Activated CD4-positive, alpha-beta T cell treated with anti-CD3 and anti-CD28 coated beads, Interleukin-2, Interleukin-6, amounts not matched to agents 100 ng/mL and 50 ng/mL, durations not matched to agents 16 hours and 8 hours (primary cell): ENCODE measurements at places on chromosomes 6 and 20.
A peak's percentile ranks its signal among the peaks of the same experiment; 100 is the strongest.

- DNase-seq: no peak
These were observed 381.1 kb downstream of the TFAP2B start for GRCh38 chr6:51199733-51200260.

DNA sequence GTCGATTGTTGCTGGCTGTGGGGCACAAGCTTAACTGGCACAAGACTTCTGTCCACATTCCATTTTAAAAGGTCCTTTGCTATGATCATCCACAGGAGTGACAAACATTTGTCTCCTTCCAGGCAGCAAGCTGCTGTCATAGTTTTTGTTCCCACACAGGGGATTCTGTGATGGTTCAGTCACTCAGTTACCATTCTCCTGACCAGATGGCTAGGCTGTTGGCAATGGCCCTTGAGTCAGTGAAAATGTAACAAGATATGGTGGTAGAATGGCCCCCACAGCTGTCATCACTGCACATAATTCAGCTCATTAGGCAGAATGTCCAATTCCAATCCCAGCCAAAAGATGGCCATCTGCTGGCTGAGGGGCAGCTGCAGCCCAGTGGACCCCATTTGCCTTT is 13.7 kb downstream of the BPIFA1 start:
- no peak for DNase-seq

GRCh38 chr6:158865769-158866168 is 46.6 kb upstream of the EZR start:
- DNase-seq: no peak

DNA sequence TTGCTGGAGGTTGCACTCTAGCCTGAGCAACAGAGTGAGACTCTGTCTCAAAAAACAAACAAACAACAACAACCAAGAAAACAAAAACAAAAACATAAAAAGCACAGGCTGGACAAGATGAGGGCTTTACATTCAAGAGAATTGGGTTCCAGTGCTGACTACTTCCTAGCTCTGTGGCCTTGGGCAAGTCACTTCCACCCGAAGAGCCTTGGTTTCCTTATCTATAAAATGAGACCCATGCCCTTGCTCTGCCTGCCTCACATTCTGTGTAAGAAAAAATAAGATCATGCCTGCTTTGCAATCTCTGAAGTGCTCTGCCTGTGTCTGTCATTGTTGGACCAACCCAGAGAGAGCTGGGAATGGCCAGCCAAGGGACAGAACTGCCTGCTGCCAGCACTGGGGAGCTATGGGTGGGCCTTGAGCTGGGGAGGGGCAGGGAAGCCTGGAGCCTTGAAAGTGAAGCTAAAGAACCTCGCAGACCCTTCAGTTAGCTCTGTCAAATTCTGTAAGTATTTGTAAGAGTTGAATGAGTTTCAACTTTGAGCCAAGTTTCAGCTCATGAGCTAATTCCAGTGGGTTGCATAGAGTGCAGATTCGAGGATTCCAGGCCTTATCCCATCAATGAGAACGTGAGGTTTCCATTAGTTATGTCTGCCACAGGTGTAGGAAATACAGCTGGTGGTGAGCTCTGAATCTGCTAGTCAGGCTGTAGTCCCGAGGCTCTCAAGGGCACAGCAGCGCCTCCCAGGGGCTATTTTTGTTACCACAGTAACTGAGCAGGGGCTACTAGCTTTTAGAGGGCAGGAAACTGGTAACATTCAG is 93.2 kb downstream of the DLGAP4 start:
- peak; percentile 46 for DNase-seq

DNA sequence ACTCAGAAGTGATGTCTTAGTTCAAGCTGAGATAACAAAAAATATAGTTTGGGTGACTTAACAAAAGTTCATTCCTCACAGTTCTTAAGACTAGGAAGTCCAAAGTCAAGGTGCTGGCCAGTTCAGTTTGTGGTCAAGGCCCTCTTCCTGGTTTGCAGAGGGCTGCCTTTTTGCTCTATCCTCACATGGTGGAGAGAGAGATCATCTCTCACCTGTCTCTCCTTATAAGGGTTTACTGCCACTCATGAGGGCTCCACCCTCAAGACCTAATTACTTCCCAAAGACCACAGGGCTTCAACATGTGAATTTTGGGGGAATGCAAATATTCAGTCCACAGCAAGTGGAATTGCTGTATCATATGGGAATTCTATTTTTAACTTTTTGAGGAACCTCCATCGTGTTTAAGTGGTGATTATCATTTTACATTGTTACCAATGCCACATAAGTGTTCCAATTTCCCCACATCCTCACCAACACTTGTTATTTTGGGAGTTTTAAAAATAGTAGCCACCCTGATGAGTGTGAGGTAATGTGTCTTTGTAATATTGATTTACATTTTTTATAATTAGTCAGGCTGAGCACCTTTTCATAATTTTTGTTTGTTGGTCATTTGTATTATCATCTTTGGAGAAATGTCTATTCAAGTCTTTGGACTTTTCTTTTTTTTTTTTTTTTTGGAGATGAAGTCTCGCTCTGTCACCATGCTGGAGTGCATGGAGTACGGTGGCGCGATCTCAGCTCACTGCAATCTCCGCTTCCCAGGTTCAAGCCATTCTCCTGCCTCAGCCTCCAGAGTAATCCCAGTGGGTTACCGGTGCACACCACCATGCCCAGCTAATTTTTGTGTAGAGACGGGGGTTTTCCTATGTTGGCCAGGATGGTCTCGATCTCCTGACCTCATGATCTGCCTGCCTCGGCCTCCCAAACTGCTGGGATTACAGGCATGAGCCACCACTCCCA is 112.2 kb downstream of the SESN1 start:
- no peak for DNase-seq

DNA sequence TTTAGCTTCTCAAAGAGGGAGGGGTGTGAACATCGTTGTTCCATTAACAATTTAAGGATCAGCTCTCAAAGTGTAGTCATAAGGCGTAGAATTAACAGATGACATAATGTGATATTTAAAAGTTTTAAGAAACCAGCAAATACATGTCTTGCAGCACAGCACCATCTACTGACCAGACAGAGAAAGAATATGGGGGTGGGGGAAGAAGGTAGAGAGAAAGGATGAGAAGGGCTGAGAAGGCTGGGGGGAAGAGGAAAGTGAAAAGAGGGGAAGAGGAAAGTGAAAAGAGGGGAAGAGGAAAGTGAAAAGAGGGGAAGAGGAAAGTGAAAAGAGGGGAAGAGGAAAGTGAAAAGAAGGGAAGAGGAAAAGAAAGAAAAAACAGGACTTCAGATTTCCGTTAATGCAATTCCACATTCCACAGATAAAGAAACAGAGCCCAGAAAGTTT is 80.9 kb downstream of the HAO1 start:
- DNase-seq: peak; percentile 28

DNA sequence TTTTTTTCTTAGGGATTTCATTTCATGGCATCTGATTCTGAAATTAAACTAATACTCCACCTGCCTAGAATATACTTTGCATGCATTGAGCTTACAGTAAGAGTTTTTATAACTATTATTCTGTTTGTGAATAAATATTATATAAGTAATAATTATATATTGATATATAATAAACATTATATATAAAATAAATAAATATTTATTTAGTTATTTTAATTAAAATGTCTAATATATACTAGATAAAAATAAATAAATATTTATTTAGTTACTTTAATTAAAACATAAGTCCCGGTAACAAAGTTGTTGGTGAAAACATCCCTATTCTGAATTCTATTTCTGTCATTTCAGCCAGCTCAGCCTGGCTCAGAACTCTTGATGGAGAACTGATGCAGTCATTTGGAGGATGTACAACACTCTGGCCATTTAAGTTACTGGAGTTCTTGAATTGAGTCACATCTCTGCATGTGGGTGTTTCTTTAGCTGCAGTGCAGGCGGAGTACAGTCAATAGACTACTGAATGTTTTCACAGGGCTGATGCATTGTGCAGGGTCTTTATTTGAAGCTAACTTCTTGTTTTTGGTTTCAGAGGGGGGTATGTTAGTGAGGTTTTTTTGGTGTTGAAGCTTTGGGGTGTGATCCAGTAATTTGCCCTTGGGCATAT is 508.9 kb upstream of the ADGRB3 start:
- DNase-seq: peak; percentile 1

GRCh38 chr6:129586815-129587214 is 123.2 kb downstream of the ARHGAP18 start:
- no peak for DNase-seq

- no peak for DNase-seq
These were observed 48.4 kb downstream of the CLVS2 start for GRCh38 chr6:123044341-123044860.

DNA sequence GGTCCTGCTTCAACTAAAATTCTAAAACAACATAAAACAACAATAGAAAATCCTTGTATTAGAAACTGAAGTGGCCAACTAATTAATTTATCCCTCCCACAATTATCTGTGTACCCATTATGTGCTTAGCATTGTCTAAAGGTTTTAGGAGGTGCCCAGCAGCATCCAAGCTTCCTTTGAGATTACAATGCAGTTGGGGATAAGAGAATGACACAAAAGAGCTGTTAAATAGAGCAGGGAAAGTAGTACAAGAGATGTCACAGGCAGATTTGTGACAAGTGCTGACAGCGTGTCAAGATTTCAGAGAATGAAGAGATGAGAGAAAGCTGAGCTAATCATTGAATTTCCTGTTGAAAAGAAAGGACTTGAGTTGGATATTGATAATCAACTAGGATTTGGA is 204.8 kb downstream of the OTOR start:
- no peak for DNase-seq

- DNase-seq: peak; percentile 54
These were observed 40.0 kb upstream of the TAF8 start for GRCh38 chr6:42010185-42010891.

DNA sequence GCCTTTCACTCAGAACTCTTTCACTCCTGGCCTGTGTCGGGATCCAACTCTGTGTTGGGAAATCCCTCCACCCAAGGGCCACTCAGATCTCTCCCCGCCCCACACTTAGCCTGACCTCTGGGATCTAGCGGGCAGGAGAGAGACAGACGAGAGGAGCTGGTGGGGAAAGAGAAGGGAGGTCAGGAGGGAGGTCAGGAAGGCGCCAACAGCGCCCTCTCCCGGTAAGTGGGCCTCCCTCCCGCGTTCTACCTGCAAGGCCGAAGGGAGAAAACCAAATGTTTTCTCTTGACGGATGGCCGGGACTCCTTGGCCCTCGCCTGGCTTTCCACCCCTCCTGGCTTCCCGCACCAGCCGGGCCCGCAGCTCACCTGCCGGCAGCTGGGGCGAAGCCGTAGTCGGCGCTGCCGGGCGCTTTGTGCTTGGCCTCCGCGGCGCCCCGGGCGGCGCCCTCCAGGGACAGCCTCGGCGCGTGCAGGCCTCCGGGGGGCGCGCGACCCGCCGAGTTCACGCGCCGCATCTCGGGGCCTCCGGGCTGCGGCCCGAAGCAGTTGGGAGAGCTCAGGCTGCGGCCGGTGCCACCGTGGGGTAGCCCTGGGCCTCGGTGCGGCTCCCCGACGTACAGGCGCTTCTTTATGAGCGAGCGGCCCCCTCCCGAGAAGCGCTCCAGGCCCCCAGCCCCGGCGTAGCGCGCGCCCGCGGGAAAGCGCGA is 38.2 kb downstream of the C6orf132 start:
- peak; percentile 84 for DNase-seq

DNA sequence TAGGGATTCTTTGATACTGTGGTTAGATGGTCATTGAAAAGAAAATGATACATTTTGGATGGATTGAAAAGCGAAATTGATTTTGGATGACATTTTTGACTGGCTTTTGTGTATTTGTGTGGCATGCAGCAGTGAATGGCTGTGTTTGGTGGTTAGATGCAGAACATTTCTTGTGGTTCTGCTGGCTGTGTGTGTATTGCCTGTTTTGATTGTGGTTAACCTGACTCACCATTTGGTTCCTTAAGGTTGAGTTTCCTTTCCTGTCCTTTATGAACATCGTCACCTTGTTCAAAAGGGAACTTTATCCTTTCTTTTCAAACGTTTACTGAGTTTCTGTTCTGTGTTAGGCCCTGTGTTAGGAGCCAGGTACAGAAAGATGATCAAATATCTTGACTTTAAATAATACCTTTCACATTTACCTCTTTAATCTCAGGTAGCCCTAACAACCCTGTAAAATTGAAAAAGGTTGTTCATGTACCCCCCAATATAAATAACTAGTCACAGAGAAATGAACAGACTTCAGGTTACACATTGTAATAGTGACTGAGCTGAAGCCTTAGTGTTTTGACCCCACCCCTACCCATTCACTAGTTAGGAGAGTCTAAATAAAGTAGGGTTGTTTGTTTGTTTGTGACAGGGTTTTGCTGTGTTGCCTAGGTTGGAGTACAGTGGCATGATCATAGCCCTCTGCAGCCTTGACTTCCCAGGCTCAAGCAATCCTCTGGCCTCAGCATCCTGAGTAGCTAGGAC is 23.8 kb downstream of the ANKS1A start:
- DNase-seq: peak; percentile 84

GRCh38 chr20:45229264-45230056 is 8.3 kb downstream of the SEMG2 start:
- peak; percentile 75 for DNase-seq

GRCh38 chr6:43776799-43777776 is 7.1 kb downstream of the VEGFA start:
- DNase-seq: no peak

DNA sequence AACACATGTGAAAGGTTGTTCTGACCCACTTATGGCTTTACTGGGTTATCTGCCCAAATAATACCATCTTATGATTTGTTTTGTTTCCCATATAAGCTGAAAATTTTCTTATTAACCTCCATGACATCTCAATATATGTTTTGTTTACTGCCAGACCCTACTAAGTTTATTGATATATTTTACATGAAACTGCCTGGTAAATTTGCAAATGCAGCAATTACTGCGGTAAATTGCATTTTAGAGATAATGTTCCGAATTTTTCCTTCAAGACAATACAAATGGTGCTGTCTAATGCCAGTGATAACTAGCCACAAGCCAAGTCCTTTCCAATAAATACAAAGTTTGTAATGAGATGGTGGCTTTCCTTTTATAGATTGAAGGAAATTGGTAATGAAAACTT is 275.9 kb downstream of the SAMD5 start:
- DNase-seq: no peak

DNA sequence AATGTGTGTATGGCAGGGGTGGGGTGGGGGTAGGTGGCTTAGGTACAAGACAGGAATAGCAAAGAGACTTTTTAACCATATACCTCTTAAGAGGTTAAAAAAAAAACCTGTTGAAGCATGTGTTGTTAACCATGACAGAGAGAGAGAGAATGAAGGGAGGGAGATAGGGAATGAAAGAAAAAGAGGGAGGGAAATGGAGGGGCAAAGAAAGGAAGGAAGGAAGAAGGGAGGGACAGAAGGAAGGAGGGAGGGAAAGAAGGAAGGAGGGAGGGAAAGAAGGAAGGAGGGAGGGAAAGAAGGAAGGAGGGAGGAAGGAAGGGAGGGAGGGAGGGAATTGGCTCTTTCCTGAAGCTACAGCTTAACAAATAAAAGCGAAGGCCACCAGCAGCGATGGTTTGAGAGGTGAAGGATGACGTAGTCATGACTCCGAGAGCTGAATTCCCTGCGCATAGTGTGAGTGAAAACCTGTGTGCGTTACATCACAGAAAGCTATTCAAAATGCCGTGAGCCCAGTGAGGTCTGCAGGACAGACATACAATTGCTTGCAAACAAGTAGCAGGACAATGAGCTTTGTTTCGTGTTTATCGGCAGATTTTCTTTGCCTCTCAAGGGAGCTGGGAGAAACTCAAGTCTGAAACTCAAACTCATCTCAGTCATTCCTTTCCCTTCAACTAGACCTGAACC is 88.6 kb upstream of the NEDD9 start:
- DNase-seq: no peak
